ENCODE measurements at places on chromosomes 2 and 18.

DNA sequence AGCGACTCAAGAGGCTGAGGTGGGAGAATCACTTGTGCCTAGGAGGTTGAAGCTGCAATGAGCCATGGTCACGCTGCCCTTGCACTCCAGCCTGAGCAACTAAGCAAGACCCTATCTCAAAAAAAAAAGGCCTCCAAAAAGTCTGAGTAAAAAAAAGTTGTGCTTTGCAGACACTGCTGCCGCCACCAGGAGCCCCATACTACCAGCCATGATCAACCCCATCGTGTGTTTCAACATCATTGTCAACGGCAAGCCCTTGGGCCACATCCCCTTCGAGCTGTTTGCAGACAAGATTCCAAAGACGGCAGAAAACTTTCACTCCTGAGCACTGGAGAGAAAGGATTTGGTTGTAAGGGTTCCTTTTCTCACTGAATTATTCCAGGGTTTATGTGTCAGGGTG lies 137.1 kb downstream of the INO80D start:
- no peak for DNase-seq

DNA sequence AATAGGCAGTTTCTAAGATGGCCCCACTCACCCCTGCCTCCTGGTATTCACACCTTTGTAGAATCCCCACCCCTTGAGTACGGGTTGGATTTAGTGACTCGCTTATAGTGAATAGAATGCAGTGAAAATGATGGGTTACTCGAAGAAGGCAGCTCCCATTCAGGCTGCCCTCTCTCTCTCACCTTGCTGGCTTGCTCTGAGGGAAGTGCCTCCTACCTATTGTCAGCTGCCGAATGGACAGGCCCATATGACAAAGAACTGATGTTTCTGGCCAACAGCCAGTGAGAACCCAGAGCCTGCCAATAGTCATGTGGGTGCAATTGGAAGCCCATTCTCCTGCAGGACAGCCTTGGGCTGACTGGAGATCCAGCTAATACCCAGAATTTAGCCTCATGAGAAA lies 22.1 kb upstream of the RNF103 start:
- no peak for DNase-seq

GRCh38 chr2:151638990-151639389 lies 95.3 kb downstream of the NEB start:
- no peak for DNase-seq

GRCh38 chr2:136324966-136325365 lies 207.0 kb upstream of the CXCR4 start:
- no peak for DNase-seq

DNA sequence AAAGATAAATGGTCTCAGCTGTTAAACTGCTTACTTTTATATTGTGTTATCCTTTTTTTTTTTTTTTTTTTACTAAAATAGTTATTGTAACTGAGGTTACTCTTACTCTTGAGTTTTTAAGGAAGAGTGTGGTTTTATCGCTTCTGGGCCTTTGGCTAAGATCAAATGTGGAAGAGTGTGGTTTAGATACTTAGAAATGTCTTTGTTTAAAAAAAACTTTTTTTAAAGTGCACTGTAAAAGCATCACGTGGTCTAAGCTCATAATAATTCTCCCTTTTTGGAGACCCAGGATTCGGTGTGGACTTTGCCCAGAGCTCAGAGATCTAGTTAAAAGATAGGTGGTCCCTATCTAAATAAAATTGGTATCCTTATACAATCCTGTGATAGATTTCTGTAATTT lies 11.9 kb upstream of the OXER1 start:
- DNase-seq: no peak

GRCh38 chr2:113228351-113228750 lies 50.4 kb downstream of the PAX8 start:
- DNase-seq: no peak

GRCh38 chr18:34122724-34123334 lies 101.9 kb downstream of the NOL4 start:
- no peak for DNase-seq

GRCh38 chr2:46062637-46063412 lies 234.4 kb upstream of the EPAS1 start:
- DNase-seq: peak; percentile 48

DNA sequence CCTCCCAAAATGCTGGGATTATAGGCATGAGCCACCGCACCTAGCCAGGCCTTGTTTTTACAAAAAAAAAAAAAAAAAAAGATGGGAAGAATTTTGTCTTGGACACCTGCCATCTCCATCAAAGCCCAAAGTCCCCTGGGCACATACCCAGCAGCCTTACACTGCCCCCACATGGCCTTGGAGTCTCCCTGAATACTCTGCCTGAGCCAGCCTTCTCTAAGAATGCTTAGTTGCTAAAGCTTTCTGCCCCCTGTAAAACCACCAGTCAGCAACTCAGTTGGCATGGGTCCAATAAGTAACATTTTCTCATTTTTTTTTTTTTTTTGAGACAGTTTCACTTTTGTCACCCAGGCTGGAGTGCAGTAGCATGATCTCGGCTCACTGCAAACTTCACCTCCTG lies 40.6 kb downstream of the SPC25 start:
- no peak for DNase-seq

All from stimulated activated CD4-positive, alpha-beta T cell treated with anti-CD3 and anti-CD28 coated beads, TNF-alpha, amount 100 ng/mL, for 24 hours (primary cell).